Germinal center (tissue), 1 donor: ENCODE measurements at places on chromosomes 4 and X.

GRCh38 chr4:12692815-12693214 is 791.3 kb downstream of the RAB28 start:
- DNase-seq = no peak

GRCh38 chrX:108447303-108447702 is 7.7 kb downstream of the COL4A5 start:
- no peak for DNase-seq

DNA sequence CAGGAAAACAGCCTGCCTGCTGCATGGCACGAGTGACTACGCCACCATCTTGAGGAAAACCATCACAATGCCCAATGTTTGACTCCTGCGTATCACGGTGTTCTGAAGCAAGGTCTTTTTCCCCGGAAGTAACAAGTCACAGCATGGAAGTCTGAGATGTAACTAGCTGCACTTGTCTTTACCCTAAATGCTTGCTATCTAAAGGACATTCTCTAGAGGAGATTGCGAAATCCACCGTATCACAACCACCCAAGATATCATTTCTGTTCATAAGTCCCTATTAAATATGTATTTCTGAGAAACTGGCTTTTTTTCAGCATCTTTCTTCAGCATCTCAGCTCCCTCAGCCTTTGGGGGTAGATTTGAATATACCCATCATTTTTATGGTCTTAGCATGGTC is 1565.1 kb downstream of the ARAP2 start:
- no peak for DNase-seq

DNA sequence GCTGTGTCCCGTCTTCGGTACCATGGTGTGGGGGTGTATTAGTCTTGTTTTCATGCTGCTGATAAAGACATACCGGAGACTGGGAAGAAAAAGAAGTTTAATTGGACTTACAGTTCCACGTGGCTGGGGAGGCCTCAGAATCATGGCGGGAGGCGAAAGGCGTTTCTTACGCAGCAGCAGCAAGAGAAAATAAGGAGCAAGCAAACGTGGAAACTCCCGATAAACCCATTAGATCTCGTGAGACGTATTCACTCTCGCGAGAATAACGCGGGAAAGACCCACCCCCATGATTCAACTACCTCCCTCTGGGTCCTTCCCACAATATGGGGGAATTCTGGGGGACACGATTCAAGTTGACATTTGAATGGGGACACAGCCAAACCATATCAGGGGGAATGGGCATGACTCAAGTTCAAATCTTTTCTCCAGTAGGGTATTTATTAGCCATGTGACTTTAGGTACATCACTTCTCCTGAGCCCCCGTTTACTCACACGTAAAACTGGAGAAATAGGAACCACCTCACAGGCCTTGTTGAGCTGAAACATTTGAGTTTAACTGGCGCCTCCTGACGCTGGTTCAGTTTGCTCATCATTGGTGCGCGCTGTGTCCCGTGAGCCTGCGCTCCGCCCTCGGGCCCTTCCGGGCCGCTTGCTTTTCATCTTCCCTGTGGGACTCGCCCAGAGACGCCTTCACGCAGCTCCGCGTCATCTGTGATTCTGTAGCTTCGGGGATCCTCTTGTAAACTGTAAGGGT is 35.5 kb upstream of the FAT1 start:
- DNase-seq = no peak

DNA sequence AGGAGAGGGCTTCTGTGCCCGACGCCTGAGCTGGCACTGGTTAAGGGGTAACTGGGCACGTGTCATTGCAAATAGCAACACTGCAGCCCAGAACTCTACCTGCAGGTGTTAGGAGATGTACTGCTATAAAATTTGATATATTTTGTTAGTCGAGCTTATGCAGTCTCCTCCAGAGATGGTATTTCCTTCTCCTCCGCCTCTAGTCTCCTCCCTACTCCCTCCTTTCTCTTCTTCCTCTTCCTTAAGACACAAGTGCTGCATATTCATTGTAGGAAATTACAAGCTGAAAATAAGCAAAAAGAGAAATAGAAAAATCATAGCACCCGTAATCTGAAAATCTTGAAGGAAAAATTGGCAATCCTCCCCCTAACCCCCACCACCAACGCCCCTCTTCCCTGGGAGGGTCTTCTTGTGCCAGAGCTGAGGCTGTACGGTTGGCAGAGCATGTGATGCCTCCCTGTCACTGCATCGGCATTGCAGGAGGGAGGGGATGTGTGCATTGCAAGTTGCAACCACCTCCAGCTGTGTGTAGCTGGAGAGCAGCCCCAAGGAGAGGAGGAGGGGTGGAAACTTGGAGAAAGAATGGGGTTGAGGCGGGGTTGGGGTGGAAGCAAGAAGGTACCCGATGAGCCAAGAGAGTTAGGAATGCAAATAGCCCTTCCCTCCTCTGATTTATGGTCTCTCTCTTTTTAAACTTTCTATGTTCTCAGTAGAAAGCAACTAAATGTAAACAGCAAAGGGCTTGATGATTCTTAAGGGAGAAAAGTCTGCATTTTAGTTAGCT is 48.3 kb upstream of the MND1 start:
- no peak for DNase-seq
